Stimulated activated CD4-positive, alpha-beta T cell treated with anti-CD3 and anti-CD28 coated beads, Interleukin-15, amount 100 ng/mL, for 48 hours (primary cell): ENCODE measurements at places on chromosomes 1 and 21.

- DNase-seq: no peak
Observed at GRCh38 chr21:34021726-34022125, 51.7 kb upstream of the MRPS6 start.

DNA sequence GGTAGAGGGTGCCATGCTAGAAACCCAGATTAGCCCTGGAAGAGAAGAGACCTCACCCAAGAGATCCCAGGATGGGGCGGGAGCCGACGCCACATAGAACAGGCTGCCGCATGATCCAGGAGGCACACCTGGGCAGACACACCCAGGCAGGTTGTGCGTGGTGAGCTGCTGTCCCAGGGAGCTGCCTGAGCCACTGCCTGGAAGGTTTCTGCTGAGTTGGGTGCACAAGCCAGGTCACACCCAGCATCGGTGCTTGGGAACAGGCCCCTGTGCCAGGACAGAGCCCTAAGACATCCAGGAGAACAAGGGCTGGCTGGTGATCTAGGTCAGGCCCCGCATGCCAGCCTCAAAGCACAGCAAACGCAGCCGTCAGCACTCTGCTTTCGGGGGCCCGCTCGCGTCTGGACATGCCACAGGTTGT is 40.2 kb downstream of the CTNNBIP1 start:
- no peak for DNase-seq

- DNase-seq: no peak
Observed at GRCh38 chr1:208030288-208031091, 119.6 kb upstream of the CD34 start.

DNA sequence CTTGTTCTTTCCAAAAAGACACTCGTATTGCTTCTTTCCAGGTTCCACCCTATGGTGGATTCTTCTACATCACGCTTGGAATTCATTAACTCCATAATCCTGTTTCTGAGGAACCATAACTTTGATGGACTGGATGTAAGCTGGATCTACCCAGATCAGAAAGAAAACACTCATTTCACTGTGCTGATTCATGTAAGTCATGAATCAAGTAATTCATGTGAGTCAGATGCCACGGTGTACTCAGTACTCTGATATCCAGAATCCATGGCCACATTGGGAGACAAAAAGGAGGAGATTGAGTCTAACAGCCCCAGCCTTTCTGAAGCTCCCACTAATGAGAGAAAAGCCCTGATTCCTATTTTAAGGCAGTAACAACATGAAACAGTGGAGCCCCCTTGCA is 7.4 kb downstream of the CHI3L2 start:
- no peak for DNase-seq

- DNase-seq: no peak
Observed at GRCh38 chr1:48758976-48759375, 17.7 kb downstream of the BEND5 start.

- DNase-seq: no peak
Observed at GRCh38 chr1:236137285-236137852, 5.0 kb upstream of the GPR137B start.

DNA sequence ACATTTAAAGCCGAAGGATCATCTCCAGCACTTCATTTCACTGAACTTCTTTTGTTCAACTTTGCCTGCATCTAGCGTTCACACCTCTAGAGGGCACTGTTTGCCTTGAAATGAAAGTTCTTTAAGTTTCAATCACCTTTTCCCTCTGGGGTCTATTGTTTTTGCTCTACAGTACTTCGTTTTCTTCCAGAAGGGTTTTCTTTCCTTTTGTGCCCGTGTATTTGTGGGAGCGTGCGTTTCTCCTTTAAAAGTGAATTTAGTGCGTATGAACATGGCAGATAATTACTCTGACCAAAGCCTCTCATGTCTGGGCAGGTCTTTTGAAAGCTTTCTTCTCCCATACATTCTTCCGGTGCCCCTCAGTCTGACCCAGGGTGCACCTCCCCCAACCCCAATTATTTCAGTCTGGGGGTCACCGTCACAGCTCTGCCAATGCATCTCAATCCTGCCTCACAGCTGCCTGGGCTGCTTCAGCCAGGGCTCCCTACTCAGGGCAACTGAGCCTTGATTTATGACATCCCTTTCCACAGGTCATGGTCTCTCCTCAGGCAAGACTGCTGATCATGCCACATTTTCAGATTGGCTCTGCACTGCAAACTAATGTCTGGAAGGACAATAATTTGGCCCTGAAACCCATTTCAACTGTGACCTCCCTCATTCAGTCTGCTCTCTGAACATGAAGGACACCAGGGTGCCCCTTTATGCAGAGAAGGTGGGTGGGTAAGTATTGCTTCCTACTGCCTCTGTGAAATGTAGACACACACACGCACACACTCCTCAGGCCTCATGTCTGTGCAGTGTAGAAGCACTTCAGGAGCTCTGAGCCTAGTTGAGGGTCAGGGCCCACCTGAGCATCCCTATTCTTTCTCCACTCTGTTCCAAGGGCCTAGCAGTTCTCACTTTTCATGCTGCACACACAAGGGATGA is 88.6 kb downstream of the NUF2 start:
- DNase-seq: peak; percentile 1

- DNase-seq: no peak
Observed at GRCh38 chr1:109573785-109574184, 25.4 kb downstream of the GNAI3 start.

- DNase-seq: no peak
Observed at GRCh38 chr1:26848941-26849774, 13.8 kb upstream of the SFN start.

DNA sequence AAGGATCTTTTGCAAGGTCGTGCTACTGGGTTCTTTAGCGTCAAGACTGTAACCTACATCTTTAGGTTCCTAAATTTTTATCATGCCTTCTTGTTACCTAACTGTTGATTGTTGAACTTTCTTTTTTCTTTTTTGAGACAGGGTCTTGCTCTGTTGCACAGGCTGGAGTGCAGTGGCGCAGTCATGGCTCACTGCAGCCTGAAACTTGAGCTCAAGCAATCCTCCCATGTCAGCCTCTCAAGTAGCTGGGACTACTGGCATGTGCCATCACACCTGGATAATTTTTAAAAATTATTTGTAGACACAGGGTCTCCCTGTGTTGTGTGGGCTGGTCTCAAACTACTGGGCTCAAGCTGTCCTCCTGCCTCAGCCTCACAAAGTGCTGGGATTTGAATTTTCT is 52.9 kb downstream of the NFIA start:
- DNase-seq: no peak

DNA sequence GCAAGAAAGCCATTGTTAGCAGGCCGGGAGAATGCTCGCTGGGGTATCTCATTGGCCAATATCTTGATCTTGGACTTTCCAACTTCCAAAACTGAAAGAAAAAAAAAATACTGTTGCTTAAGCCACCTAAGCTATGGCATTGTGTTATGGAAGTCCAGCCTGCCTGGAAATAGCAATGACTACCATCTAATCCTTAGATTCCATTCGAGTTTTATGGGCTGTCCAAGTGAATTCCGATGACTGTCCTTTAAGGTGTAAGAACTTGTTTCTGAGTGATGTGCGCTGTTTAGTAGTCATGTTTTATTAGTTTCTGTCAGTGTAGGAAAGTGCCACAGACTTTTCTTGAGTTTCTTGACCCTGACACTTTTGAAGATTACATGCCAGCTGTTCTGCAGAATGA is 762.6 kb downstream of the USP25 start:
- no peak for DNase-seq

DNA sequence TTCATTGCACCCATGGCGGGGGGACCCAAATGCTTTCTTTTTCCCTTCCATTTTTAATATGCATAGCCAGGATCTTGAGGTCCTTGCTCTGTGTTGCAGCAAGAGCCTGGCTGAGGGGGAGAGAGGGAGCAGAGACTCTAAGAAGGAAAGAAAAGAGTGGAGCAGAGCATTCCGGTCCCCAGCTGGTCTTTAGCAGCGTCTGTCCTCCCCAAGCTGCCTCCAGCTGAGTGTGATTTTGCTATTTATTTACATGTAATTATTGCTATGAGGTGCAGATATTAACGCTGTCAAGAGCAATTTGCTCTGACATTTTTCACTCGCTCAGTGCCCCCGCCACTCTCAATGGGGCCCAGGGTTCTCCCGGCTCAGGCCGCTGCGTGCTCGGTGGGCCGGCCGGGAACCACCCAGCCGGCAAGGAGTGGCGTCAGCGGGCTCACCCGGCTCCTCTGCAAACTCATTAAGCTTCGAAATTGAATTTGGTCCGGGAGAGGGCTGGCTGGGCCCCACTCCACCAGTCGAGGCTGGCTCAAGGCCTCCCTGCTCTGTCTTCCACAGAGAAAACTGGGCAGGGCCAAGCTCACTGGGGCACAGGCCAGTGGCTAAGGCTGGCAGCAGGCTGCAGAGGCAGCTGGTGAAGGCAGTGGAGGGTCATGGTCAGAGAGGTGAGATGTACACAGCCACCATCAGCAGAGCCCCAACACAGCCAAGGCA is 93.2 kb downstream of the PAX7 start:
- no peak for DNase-seq

DNA sequence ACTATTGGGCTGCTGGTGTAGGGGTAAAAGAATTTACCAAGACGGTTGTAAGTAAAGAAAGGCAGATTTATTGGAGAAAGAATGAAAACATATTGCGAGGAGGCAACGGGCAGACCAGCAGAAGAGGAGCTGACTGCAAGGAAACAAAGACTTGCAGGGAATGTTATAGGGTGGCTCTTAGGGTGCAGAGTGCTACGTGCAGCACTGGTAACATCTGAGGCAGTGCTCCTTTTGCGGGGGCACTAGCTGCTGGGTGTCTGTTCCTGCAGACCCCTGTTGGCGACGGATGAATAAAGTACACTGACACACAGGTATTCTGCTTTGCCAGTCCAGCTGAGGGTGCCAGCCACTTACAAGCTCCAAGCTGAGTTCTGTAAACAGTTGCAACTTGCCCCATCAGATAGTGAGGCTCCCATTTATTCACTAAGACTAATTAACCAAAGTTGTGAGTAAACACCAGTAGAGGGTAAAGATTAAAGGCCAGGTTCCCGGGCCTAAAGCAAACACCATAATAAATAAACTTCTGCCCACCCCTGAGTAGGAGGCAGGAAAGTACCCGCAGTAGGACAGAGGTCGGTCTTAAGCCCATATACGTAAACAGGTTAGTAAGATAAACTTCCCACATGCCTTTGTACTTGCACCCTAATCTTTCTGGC is 140.2 kb upstream of the KCNK1 start:
- no peak for DNase-seq

DNA sequence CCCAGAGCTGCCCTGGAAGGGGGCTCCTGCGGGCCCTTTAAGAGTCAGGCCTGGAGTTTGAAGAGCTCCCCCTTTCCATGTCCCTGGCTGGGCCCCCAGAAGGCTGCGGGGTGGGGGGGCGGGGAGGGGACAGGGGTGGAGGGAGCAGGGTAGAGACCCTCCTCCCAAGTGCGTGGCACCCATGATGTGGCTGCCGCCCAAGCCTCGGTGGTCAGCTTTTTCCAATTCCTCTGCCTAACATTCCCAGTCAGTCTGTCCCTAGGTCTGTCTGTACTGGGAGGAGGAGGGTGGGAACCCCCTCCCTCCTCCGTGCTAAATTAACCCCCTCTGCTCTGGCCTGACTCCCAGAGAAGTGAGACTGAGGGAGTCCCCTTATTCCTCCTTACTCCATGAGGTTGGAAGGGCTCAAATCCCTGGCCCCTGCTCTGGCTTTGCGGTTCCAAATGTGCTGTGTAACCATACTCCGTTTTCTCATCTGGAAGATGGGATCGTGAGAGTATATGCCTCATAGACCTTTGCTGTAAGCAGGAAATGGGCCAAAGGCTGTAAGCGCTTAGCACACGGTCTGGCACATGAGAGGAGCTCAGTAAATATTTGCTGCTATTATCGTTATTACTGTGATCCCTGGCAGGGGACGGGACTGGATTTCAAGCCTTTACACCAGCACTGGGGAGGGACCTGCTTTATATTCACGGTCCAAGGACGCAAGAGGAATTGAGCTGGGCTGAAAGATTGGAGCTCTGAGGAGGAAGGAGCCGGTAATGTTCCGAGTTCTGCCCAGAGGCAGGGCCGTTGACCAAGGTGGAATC is 658 bp upstream of the COL16A1 start:
- DNase-seq: no peak

DNA sequence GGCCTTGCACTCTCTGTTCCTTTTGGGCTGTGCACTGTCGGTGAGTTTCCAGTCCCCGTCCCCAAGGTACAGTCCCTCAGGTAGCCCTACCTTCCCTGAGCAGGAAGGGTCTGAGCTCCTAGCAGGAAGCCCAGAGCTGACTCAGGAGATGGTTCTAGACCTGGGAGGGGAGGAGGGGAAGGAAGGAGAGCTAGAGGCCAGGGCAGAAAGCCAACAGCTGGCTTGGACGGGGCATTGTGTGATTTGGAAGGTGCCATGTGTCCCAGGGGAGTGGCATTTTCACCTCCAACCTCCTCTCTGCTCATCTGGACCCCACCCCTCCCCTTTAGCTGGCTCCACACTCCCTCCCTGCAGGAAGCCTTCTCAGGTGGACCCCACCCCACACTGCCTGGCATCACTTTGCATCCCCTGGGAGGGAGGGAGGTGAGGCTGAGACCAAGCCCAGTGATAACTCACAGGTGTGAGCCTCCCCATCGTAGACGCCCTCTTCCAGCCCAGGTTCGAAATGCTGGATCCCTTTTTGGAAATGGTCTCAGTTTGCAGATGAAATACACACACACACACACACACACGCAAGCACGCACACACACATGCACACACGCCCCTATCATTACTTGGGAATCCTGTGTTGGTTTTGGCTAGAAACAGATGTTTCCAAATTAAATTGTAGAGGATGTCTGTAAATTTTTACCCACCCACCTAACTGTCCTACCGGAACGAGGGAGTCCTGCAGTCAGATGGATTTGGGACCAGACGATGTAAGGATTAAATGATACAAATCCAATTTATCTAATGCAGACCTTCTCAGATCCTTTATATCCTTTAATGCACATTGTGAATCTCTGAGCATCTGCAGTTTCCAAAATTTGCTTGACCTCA is 19.7 kb upstream of the IFNLR1 start:
- no peak for DNase-seq

- no peak for DNase-seq
Observed at GRCh38 chr1:60764489-60764888, 317.9 kb upstream of the NFIA start.

GRCh38 chr1:53918343-53918742 is 24.4 kb downstream of the DIO1 start:
- no peak for DNase-seq

DNA sequence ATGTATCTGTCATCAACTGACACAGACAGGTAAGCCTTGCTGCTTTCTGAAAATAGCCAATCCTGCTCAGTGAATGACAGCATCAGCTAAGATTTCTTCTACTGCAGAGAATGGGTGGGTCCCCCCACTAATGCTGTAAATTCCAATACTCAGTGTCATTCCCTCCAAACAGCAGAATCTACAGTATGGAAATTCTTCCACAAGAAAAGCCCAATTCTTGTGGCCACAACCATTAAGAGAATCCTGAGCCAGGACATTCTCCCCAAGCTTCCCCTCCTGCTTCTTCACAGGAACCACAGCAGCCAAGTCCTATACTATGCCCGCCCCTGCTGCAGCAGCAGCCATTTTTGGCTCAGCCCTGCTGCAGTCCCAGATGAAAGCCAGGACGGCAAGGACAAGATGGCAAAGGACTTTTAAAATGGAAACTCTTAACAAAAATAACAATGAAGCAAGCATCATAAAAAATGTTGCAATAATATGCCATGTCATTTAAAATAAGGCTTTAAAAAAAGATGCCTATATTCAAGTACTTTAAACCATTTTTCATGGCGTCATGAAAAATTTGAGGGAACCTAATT is 26.8 kb downstream of the EIF4G3 start:
- DNase-seq: no peak

GRCh38 chr1:220409771-220410595 is 118.0 kb upstream of the MARK1 start:
- DNase-seq: no peak
